ENCODE measurements at places on chromosomes 2 and 18.

GRCh38 chr2:30869988-30870387 lies 62.7 kb upstream of the CAPN13 start:
- DNase-seq: no peak
- no peak overlapping the region for H3K4me3 ChIP-seq

DNA sequence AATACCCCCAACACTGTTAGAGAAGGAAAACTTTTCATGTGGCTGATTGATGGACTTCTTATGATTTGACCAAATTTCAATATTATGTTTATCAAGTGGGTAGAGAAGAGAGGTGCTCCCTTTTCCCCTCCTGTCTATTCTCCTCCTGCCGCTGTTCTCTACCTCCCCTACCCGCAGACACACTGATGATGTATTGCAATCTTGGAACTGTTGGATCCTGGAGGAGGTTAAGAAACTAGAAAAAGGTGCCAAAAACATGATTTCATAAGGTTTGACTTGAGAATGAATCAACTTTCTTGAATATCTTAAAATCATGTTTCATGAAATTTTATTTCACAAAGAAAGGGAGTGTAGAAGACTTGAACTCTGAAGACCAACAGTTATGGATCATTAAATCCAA lies 125.8 kb downstream of the MEIS1 start:
- DNase-seq: no peak
- H3K27me3 ChIP-seq: peaks cover 29% of the 10 kb centered on the region
- H3K36me3 ChIP-seq: no peaks in the 10 kb centered on the region

DNA sequence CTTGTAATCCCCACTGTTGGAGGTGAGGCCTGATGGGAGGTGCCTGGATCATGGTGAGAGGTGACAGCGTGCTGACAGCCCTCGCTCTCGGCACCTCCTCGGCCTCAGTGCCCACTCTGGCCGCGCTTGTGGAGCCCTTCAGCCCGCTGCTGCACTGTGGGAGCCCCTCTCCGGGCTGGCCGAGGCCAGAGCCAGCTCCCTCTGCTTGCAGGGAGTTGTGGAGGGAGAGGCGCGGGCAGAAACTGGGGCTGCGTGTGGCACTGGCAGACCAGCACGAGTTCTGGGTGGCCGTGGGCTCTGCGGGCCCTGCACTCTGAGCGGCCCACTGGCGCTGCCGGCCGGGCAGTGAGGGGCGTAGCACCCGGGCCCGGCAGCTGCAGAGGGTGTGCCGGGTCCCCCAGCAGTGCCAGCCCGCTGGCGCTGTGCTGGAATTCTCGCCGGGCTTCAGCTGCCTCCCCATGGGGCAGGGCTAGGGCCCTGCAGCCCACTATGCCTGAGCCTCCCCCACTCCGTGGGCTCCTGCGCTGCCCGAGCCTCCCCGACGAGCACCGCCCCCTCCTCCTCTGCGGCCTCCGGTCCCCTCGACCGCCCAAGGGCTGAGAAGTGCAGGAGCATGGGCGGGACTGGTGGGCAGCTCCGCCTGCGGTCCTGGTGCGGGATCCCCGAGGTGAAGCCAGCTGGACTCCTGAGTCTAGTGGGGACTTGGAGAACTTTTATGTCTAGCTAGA lies 197.1 kb downstream of the SPP2 start:
- H3K27ac ChIP-seq: no peak overlapping the region
- peaks cover 19% of the 10 kb centered on the region for H3K27me3 ChIP-seq
- H3K4me1 ChIP-seq: no peaks in the 10 kb centered on the region

GRCh38 chr2:137133225-137133624 lies 367.9 kb downstream of the THSD7B start:
- H3K27ac ChIP-seq: no peak overlapping the region
- DNase-seq: no peak
- H3K36me3 ChIP-seq: no peaks in the 10 kb centered on the region

DNA sequence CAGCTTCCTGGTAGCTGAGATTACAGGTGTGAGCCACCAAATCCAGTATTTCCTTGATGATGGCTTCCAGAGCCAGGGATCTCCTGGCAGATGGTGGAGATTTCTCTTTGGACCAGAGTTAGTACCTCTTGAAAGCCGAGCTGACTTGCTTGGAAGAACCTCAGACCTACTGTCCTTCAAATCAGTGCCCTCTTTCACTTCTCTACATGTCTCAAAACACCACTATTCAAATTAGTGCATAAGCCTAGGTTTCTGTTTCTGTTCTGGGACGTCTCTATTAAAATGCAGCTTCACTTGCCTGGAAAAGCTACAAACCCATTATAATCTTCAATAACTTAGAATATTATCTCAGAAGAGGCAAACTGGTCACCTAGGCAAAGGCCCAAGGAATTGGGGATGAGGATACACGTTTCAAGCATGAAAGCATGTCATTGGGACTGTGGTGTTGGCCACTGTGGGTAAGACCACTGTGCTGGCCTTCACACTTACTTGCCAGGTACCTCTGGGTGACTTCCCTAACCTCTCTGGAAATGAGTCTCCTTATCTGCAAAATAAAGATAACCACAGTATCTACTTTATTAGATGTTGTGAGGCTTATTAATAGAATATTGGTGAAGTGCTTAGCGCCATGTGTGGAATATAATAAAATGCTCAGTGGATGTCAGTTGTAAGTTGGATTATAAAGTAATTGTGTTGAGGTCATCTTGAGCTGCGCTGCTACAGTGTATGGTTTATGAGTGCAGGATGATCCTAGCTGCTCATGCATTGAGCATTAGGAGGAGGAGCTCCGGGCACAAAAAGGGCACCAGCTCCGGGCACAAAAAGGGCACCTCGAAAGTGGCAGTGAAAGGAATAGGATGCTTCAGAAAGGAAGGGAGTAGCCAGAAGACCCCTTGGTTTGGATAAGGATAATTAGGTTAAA lies 84.5 kb downstream of the DOCK10 start:
- peak; percentile 61 for DNase-seq
- no peaks in the 10 kb centered on the region for H3K36me3 ChIP-seq
- peaks cover 59% of the 10 kb centered on the region for H3K4me1 ChIP-seq
- H3K27me3 ChIP-seq: no peaks in the 10 kb centered on the region
- peak overlapping the region; percentile 81 for H3K4me3 ChIP-seq

GRCh38 chr2:213934560-213934959 lies 476.3 kb upstream of the VWC2L start:
- H3K4me1 ChIP-seq: no peaks in the 10 kb centered on the region
- no peaks in the 10 kb centered on the region for H3K36me3 ChIP-seq
- peaks cover 5% of the 10 kb centered on the region for H3K27me3 ChIP-seq
- H3K27ac ChIP-seq: no peak overlapping the region

DNA sequence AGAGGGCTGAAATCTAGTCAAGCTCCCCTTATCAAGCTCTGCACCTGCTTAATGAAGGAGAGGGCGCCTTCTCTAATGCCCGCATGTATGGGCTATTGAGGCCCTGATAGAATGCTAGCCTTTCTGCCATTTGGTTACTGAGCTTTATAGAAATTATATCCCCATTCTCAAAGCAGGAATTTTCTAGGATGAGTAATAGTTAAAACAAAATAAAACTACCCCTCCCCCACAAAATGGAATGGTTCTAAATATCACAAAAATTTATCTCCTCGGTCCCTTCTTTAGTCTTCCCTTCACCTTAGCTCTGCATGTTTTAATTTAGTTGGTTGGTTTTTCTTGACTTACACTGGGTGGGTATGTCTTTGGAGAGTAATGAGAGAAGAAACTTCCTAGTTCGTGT lies 37.7 kb downstream of the CD28 start:
- DNase-seq: no peak
- no peak overlapping the region for H3K4me3 ChIP-seq
- H3K27me3 ChIP-seq: peaks cover 2% of the 10 kb centered on the region
- H3K27ac ChIP-seq: no peak overlapping the region

DNA sequence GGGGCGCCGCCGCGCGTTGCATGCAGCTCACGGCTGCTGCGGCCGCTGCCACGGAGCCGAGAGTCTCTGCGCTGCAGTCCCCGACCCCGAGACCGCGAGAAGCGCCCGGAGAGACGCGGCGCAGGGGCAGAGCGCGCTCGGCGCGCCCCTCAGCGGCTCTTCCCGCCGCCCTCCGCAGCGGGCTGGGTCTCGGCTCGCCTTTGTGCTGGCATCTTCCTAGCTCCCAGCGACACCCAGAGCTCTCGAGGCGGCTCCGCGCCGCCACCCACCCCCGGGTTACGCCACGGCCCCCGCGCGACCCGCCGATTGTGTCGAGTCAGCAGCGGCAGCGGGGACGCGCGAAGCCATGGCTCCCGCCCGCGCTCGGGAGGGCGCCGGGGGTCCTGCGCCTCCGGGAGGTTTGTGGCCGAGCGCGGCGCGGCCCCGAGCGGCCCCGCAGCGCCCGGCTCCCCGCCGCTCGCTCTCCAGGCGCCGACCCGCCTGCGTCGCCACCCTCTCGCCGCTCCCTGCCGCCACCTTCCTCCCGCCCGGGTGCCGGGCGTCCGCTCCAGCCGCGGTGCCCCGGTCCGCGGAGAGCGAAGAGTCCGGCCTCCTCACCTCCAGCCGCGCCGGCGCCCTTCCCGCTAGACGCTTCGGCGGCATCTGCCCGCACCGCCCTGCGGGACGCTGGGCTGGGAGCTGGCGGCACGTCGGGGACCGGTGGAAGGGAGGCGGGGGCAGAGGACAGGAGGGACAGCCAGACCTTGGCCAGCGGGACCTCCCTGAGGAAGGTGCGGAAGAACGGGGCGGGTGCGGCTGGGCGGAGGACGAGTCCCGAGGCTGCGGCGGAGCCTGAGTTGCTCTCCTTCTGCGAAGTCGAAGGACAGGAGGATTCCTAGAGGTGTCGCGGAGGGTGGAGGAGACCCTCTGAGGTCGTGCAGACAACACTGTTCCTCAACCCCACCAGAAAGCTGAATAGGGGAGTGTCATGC lies 46.3 kb upstream of the CCDC150 start:
- H3K27ac ChIP-seq: no peak within 1 kb of the TSS
- H3K27me3 ChIP-seq: peaks cover 76% of the 10 kb centered on the region
- H3K36me3 ChIP-seq: no peaks in the 10 kb centered on the region
- H3K4me1 ChIP-seq: peaks cover 4% of the 10 kb centered on the region
- peak within 1 kb of the TSS; percentile 91 for H3K4me3 ChIP-seq
- DNase-seq: no peak

- peaks cover 4% of the 10 kb centered on the region for H3K27me3 ChIP-seq
- no peak overlapping the region for H3K27ac ChIP-seq
- no peak overlapping the region for H3K4me3 ChIP-seq
These were observed 38.0 kb downstream of the CMPK2 start for GRCh38 chr2:6827566-6828298.

DNA sequence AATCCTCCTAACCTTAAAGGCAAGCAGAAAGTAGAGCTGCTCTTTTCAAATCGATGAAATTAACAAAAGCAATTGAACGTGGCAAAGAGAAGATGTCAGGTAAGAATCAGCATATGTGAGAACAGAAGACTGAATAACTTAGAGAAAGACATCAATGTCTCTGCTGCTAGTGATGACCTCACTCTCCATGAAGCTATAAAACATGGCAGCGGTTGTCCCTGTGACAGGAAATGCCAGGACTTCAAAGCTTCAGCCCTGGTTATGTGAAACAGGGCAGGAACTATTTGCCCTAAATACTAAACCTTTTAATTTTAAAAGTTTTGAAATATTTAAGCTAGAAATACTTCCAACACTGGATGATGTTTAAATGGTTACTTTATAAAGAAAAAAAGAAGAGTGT lies 383.7 kb downstream of the XIRP2 start:
- DNase-seq: no peak
- H3K27me3 ChIP-seq: no peaks in the 10 kb centered on the region
- no peak overlapping the region for H3K27ac ChIP-seq

DNA sequence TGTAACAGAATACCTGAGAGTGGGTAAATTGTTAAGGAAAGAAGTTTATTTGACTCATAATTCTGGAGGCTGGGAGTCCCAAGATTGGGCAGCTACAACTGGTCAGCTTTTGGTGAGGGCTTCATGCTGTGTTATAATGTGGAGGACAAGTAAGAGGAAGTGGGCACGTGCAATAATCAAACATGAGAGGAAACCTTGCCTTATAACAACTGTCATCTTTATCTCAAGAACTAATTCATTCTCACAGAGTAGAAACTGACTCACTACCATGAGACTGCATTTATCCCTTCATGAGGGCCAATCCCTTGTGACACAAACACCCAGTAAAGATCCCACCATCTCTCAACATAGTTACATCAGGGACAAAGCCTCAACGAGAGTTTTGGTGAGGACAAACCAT lies 318.1 kb upstream of the NT5C1B start:
- H3K4me1 ChIP-seq: peaks cover 5% of the 10 kb centered on the region
- DNase-seq: no peak
- H3K36me3 ChIP-seq: peaks cover 10% of the 10 kb centered on the region
- H3K27me3 ChIP-seq: peaks cover 19% of the 10 kb centered on the region
- H3K27ac ChIP-seq: no peak overlapping the region

DNA sequence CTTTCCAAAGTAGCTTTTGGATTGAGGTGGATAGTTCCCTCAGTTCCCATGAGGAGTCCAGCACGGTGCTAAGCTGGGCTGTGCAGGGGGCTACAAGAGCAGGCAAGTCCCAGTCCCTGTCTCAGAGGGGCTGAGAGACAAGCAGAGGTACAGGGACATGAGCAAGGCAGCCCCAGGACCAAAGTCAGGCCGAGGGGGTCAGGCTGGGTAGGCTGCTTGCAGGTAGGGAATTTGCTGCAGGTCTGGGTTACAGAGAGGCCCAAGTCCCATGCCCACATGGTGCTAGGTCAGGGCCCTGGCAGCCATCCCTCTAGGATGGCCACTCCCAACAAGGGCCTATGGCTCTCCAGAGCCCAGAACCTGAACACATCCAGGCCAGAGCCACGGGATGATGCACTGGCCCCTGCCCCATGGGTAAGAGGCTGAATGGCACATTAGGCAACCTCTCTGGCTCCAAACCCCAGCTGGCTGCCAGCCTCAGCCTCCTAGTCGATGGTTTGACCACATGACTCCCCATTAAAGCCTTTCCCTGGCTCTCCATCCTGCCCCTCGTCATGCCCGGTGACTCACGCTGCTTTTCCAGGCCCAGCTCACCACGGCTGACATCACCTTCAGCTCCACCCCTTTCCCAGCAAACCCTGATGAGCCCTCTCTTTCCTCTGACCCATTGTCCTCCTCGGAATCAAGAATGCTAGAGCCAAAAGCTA lies 83.7 kb downstream of the SDC1 start:
- no peak for DNase-seq
- H3K4me1 ChIP-seq: no peaks in the 10 kb centered on the region
- H3K27me3 ChIP-seq: peaks cover 3% of the 10 kb centered on the region
- H3K27ac ChIP-seq: no peak overlapping the region

GRCh38 chr2:212088353-212088752 lies 450.2 kb downstream of the ERBB4 start:
- H3K4me1 ChIP-seq: no peaks in the 10 kb centered on the region
- H3K36me3 ChIP-seq: no peaks in the 10 kb centered on the region
- no peak overlapping the region for H3K27ac ChIP-seq

GRCh38 chr2:207123776-207124391 lies 41.9 kb downstream of the KLF7 start:
- H3K4me3 ChIP-seq: peak overlapping the region; percentile 5
- peak overlapping the region; percentile 27 for H3K27ac ChIP-seq
- no peaks in the 10 kb centered on the region for H3K27me3 ChIP-seq
- no peak for DNase-seq
- H3K4me1 ChIP-seq: peaks cover 51% of the 10 kb centered on the region

All from naive B cell (primary cell).